Stimulated activated CD8-positive, alpha-beta memory T cell treated with anti-CD3 and anti-CD28 coated beads, Interleukin-4, amount 100 ng/mL, for 1 hour (primary cell): ENCODE measurements at places on chromosomes 13 and 19.

DNA sequence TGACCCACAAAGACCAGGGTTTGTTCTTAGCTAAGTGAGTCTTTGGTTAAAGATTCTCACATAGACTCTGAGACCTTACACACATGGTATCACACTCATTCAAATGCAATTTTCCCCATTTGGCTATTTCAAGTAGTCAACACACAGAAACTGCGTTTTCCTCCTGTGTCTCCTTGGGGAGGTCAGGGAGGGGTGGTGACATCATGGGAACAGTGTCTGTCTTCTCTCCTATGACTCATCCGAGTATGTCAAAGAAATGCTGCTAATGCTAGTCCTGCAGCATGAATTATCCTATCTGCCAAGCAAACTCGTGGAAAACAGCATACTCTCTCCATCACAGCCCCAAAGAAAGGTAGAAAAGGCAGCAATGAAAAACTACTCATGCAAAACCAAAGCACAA is 100.2 kb downstream of the ENOX1 start:
- no peak for DNase-seq

- DNase-seq = no peak
These were observed 10.1 kb downstream of the TMEM143 start for GRCh38 chr19:48353677-48354076.

DNA sequence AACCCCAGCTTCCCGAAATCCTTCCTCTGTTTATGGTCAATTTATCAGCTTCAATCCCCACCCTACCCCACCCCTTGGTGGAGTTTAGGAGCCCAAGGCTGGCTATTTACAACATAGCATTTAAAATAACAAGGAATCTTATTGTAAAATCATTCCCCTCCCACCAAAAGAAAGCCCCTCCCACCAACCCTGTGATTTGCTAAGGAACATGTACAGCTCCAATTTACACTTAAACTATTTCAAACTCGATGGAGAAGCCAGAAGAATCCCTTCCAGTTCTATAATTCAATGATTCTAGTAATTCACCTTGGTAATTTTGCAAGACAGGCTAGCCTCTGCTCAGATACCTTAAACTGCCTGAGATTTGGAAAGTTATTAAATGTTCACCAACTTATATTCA is 3.0 kb downstream of the LATS2 start:
- no peak for DNase-seq

DNA sequence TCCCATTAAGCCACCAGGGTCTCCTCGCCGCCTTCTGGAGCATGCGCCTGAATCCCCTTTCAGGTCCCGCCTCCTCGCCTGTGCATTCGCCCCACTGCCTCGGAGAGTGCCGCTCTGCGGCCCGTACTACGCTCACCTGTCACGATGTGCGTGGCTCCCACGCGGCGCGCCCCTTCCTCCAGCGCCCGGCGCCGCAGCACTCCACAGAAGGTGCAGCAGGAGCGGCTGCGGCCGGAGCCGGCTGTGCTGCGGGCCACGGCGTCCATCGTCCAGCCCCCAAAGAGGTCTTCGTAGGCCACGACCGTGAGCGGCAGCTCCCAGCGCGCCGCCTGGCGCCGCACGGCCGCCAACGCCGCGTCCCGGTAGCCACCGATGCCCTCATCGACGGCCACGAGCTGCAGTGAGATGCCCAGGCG is 4.3 kb downstream of the CTU1 start:
- no peak for DNase-seq

GRCh38 chr13:99722931-99723330 is 221.7 kb downstream of the TM9SF2 start:
- no peak for DNase-seq

GRCh38 chr19:517721-518597 is 10.7 kb downstream of the TPGS1 start:
- no peak for DNase-seq
